ENCODE measurements at places on chromosomes 12 and 14.

DNA sequence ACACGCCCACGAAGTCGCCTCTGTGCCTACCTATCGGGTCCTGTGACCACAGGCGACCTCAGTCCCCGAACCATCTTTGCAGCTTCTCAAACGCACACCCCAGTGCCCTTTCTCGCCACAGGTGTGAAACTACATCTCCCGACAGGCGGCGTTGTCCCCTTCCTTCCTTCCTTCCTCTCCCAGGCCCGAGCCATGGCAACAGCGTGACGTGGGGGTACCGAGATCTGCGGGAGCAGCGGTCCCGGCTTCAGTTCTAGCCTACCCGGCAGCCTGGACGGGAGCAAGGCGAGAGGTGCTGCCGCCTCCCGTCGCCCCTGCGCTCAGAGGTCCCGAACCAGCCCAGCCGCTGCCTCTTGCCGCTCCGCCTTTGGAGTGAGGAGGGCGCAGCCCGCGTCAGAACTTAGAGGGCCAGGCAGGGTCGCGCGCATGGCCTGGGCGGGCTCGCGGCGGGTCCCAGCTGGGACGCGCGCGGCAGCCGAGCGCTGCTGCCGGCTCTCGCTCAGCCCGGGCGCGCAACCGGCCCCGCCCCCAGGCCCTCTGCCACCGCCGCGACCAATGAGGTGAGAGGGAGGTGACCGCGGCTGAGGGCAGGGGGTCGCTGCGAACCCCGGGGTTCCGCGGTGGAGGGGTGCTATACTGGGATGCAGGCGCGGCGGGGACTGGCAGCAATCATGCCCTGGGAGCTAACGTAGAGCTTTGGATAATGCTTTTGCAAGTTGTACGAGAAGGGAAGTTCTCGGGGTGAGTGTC lies at the start of gene COQ10A:
Gene COQ10A (plus strand): TSS at position 250 of the 750 bp plus-strand sequence. CDS start 177 bp downstream, at position 427.
- DNase-seq: peak; percentile 87

DNA sequence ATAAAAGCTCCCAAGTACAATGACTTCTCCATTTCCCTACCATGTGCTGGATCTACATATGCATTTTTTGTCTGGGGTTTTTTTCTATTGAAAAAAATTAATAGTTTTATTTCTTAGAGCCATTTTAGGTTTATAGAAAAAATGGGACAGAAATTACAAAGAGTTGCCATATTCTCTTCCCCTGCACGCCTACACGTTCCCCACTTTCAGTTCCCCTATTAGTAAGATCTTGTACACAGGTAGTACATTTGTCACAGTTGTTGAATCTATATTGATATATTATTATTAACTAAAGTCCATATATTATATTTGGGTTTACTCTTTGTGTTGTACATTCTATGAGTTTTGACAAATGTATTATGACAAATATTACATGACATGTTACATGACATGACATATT lies 35.7 kb downstream of the SIX6 start:
- no peak for DNase-seq

DNA sequence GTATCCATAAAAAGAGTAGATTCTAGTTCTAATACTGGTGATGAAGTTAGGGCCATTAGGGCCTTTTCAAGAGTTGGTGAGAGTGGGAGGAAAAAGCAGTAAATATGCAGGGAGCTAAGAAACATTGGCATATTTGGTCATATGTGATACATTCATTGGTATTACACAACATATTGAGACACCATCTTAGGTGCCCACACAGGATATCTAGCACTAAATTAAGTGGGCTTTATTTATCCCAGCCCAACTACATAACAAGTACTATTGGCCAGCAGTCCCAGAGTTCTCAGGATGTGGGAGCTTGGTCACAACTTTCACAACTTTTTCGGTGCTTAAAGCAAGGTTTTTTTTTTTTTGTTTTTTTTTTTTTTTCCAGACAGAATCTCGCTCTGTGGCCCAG lies 2.0 kb upstream of the ING4 start:
- DNase-seq: no peak

- DNase-seq: no peak
Measured at GRCh38 chr12:2683283-2684025, 111.3 kb upstream of the FKBP4 start.

Data from Kasumi-1 (cell line).